ENCODE measurements at places on chromosomes 13 and 19. TPM values are rescaled to one million over a fixed set of nuclear protein-coding genes. Genes with fewer than 3 reads are reported as not detected.

DNA sequence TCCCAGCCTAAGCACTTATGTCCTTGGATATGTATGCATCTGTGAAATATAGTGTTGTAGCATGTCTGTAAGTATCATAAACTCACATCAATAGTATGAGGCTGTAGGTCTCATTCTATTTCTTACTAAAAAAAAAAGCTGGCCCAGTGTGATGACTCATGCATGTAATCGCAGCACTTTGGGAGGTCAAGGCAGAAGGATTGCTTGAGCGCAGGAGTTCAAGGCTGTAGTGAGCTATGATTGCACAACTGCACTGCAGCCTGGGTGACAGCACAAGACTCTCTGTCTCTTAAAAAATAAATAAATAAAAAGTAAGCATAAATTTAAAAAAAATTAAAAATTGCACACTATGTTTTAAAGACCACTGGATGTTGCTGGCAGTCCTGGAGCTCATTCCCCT is 79.1 kb upstream of the SPATA13 start:
- DNase-seq, result no peak

GRCh38 chr13:23636360-23636759 is 66.1 kb downstream of the TNFRSF19 start:
- DNase-seq, result no peak

DNA sequence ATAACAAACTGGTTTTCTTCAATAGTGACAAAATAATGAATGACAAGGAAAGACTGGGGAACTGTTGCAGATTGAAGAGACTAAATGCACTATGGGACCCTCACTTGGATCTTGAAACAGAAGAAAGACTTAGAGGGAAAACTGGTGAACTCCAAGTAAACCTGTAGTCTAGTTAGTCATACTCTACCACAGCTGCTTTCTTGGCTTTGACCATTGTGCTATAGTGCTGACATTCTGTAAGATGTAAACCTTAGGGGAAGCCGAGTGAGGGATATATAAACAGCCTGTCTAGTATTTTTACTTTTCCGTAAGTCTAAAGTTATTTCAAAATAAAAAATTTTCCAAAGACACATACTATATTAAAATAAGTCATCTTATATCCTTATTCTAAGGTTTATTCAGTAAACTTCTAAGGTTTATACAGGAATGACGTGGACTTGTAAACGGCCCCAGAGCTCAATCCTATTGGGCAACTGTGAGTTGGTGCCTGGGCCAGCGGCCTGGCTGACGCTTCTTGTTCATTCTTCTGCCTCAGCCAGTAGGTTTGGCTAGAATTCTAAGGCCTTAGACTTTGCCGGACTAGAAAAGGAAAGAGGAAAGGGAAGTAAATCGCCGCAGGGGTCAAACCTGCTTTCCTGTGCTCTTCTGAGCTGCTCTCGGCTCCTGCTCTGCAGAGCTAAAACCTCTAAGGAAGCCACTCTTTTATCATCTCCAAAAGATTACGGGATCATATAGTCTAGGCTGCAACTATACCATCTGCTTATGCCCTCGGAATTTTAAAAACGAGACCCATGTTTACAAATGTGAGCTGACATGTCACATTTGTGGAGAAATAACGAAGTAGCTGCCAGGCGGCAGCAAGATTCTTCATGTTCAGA is 33.6 kb upstream of the UBE2L5 start:
- no peak for DNase-seq

DNA sequence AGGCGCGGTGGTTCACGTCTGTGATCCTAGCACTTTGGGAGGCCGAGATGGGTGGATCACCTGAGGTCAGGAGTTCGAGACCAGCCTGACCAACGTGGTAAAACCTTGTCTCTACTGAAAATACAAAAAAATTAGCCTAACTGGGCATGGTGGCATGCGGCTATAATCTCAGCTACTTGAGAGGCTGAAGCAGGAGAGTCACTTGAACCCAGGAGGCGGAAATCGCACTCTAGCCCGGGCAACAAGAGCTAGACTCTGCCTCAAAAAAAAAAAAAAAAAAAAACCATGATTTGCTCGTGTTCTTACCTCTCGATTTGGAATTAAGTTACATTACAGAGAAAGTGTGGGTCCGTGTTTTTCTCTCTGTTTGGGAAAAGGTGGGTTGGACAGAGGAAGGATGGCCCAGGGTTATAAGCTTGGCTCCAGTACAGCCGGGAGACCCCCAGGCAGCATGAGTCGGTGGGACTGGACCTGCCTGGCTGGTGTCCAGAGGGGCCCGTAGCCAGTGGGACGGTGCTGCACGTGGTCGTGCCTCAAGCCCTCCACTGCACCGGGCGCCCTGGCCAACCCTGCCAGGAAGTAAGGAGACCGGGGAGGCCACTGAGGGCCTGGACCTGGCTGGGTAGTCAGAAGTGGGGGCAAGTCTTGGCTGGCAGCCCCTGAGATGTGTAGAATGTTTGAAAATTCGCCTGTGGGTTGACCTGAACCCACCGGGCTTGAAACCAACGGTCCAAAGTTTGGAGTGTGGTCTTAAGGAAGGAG is 3.7 kb downstream of the RPS15 start:
- DNase-seq, result no peak

DNA sequence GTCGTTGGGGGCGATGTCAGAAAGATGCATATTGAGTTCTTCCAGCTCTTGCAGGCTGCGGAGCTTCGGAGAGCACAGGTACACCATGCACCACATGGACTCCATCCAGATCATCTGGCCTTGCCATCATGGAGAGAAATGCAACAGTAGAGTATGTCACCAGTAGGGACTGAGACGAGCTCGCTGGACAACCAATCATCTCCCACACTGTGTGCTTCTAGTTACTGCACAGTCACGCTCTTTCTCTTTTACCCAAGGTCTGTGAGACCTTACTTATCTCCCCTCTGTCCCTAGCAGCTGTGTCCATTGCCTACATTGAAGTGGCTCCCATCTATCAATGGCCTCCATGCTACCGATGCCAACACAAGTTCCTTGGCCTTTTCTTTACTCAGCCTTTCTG is 90.5 kb downstream of the C13orf42 start:
- DNase-seq, result no peak

- DNase-seq, result no peak
These were observed 51.0 kb upstream of the CYP2A7 start for GRCh38 chr19:40933025-40933424.

- DNase-seq, result no peak
These were observed 15.5 kb downstream of the PGLS start for GRCh38 chr19:17526922-17527321.

DNA sequence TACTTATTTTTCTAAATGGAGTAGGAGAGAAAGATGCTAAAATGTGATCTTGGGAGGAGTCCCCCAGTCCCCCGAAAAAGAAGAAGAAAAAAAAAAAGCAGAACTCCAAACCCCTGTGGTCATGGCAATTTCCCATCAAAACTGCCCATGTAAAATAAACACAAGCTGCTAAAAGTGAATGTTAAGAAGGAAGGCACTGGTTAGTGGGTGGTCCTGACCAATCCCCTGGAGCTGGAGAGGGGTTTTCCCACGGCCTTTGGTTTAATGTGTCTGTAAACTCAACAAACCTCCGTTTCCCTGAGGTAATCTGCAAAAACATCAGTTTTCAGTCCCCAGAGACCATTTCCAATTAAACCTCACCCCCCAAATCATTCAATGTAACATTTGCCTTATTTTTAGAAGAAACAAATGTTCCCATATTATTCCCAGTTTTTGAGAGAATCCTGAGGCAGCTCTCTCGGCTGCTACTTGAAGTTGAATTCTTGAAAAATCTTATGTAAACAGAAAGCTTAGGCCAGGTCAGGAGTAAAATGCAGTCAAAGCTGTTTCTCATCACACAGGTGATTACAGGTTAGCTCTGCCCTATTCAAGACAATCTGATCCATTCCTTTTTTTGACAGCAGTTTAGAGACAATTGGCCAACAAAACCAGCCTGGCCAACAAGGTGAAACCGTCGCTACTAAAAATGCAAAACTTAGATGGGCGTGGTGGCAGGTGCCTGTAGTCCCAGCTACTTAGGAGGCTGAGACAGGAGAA is 17.0 kb downstream of the RAB3D start:
- DNase-seq, result no peak

DNA sequence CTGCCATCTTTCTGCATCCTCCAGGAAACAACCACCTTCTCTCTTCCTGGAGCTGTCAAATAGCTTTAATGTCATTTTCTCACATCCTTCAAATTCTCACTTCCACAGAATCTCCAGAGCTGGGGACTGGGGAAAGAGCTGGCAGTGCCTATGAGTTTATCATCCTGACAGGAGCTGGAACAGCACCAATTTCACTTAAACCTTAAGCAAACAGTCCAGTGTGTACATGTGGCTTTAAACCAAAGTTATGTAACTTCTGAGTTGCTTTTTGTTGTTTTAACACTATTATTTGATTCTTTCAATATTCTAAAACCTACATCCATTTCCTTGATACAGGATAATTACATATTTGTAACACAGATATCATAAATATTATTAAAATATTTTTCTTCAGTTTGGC is 331.5 kb upstream of the ARGLU1 start:
- no peak for DNase-seq

DNA sequence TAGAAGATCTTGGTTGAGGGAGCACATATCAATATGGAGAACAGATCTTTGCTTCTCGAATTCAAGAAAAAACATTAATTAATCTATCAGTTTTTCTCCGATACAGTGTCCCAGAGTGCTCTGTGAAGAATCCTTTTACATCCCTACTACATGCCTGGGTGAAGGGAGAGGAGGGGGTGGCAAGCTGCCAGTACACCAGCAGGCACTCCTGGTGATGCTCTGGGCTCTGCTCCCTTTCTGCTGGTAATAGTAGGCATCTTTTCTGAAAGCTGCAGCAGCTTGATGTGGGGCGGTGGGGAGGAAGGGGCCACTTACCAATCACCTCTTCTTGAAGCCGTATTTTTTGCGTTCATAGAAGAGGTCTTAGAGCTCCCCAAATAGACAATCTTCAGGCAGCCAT is 30.7 kb downstream of the PBX4 start:
- no peak for DNase-seq

DNA sequence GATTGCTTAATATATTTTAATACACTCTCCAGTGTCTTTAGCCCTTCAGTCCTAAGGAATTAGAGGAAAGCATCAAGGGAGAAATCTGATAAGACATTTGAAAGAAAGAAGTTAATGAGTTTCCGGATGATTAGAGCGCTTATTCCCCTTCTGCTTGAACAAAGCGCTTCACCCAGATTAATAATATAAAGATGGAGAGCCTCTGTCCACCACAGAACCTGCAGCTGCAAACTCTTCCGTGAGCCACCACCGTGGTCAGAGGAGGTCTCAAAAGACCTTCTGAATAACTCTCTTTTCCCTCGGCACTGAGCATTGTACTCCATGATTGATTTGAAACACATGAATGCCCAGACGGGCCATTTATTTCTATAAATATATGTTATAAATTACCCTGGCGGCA is 14.2 kb upstream of the TUBGCP3 start:
- no peak for DNase-seq

DNA sequence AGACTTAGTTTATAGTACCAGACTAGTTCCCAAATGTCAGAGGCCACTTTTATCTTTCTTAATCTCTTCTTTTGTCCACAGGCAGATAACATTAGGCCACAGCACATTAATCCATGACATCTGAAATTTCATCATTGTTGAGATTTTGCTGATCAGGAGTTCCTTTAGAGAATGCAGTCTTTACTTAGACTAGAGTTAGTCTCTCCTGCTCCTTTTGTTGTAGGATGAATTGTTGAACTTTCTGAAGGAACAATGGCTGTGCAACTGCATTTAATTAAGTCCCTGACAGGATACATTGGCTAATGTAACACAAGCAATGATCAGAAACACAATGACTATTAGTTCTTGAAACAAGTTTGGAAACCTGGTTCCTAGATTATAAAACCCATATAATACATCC is 266.3 kb downstream of the PCDH20 start:
- DNase-seq, result no peak

- no peak for DNase-seq
These were observed 402.5 kb upstream of the PCDH9 start for GRCh38 chr13:67632590-67632989.

GRCh38 chr19:397941-398706 is 10.8 kb downstream of the C2CD4C start:
- DNase-seq, result no peak

- no peak for DNase-seq
These were observed at the start of gene TEX101 for GRCh38 chr19:43414554-43414953. TSS of gene TEX101 (plus strand) at chr19:43414890. CDS start at chr19:43415920, 1,030 bp downstream.

DNA sequence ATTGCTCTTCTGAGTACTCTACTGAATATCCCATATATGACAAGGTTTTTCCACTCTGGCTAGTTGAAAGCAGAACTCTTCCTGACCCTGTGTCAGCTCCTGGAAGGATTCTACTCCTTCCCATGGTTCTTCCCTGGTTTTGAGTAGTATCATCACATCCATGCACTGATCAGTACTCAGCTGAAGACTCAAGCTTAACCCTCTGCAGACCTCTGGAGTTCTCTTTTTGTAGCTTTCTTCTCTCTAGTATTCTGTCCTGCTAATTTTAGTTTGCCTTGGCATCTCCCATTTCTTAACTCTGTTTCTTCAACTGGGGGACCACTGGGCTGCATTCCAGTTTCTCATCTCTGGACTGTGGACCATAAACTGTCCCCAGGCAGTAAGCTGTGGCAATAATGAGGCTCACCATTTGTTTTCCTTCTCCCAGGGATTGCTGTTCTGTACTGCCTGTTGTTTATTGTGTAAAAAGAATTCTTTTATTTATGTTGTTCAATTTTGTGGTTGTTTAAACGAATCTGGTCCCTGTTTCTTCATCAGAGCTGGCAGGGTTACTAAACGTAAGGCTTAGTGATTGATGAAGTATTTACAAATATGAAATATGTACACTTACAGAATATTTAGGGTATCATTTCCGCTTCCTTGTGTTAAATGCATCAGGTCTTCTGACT is 19.7 kb downstream of the LPAR6 start:
- DNase-seq, result no peak

DNA sequence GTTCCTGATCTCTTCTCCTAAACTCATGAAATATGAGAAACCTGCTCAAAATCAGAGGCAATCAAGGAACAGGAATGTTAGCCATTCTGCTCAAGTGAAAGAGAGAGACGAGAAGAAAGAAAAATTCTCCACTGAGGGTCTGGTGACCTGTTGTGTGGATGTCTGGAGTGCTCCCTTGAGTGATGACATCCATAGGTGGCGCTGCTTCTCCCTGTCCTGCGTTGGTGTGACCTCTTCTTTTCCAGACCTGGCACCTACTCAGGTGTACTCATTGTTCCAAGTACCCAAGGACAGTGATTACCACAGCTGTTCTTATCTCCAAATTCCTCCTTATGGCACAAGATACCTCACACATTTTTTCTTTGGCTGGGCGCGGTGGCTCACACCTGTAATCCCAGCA is 4.0 kb downstream of the ZNF223 start:
- DNase-seq, result no peak

- no peak for DNase-seq
These were observed 49.8 kb downstream of the EPS15L1 start for GRCh38 chr19:16421982-16422381.

DNA sequence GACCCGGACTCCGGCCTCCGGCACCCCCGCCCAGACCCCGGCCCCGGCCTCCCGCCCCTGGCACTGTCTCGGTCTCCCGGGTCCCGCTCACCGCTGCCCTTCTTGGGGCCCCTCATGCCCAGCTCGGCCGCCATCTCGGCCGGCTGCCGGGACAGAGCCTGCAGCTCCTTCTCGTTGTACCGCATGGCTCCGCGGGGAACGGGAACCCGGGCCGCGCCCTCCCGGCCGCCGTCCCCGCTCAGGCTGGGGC is 140 bp downstream of the PLEKHJ1 start:
- DNase-seq, result no peak

The GNG7 gene
- total RNA-seq, result 0.84 TPM

The NCCRP1 gene
- total RNA-seq, result not detected

The CEACAM16 gene
- total RNA-seq, result not detected

The KLK2 gene
- total RNA-seq, result 1.5 TPM

The ZNF536 gene
- not detected for total RNA-seq

The ZMYM2 gene
- total RNA-seq, result 94.0 TPM

The TGDS gene
- total RNA-seq, result 22.9 TPM

The LRRC25 gene
- total RNA-seq, result not detected

The PBX4 gene
- total RNA-seq, result 27.6 TPM

The FAM124A gene
- 0.35 TPM for total RNA-seq
